CD4-positive, alpha-beta T cell treated with Interleukin-10 for 1 hour (primary cell): ENCODE measurements at places on chromosomes 11 and 22.

DNA sequence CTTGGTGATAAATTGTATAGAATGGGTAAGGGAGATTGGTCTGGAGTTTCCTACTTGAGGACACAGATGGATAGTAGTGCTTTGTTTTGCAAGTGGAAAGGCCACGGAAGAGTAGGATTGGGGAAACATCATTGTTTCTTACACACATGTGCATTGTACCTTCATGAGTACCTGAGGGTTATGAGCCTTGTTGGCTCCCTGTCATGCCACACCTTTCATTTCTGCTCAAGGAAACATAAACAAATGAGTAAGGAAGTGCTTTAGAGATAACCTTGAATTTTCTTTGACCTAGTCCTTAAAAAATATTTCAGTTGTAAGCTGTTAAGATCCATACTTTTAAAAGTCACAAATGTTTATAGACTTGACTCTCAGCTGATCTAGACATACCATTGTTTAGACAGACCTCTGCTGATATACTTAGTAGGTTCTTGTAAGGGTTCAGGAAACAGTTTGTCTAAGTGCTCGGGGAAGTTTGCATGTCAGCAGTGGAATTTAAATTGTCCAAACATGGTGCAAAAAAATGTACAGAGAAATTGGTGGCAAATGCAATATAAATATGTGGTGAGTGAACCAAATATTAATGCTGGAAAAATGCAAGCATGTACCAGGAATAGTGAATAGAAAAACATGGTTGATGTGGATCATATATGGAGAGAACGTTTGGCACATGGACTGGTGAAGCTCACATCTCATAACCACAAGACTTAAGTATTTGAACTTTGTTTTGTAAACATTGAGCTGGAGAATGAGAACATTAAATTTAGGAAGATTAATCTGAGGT is 40.9 kb downstream of the GAS2 start:
- DNase-seq, result no peak

DNA sequence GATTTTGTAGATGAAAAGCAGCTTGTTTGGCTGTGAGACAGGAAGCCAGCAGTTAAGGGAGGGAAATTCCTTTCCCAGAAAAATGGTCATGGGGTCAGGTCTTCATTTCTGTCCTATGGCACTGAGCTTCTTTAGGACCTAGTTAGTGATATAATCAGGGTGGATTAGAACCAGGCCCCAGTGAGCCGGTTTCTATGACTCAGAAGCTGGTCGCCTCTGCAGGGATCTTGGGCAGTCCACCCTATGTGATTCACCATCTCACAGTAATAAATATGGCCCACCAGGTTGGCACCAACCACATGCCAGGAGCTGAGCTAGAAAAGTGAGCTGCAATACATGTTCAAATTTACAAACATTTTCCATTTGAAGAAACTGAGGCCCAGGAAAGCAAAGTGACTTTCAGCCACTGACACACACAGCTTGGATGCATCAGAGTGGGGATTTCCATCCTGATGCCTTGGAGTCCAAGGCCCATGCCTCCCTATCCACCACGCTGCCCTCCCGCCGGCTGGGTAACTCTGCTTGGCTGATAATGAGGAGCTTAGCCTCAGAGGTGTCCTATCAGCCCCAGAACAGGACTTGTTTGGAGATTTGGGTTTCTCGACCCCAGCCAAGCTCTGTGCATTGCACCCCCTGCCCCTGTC is 42.0 kb downstream of the CD82 start:
- DNase-seq, result no peak

GRCh38 chr11:99307510-99308088 is 286.9 kb downstream of the CNTN5 start:
- DNase-seq, result no peak

- DNase-seq, result no peak
Observed at GRCh38 chr11:70500076-70500847, 101.9 kb downstream of the CTTN start.

GRCh38 chr11:120130991-120131760 is 6.7 kb downstream of the TRIM29 start:
- DNase-seq, result no peak

GRCh38 chr22:30425616-30426387 is at the start of gene MTFP1:
MTFP1 (plus strand) TSS chr22:30425768; CDS start chr22:30425880, 112 bp downstream.
- DNase-seq, result peak; percentile 59

DNA sequence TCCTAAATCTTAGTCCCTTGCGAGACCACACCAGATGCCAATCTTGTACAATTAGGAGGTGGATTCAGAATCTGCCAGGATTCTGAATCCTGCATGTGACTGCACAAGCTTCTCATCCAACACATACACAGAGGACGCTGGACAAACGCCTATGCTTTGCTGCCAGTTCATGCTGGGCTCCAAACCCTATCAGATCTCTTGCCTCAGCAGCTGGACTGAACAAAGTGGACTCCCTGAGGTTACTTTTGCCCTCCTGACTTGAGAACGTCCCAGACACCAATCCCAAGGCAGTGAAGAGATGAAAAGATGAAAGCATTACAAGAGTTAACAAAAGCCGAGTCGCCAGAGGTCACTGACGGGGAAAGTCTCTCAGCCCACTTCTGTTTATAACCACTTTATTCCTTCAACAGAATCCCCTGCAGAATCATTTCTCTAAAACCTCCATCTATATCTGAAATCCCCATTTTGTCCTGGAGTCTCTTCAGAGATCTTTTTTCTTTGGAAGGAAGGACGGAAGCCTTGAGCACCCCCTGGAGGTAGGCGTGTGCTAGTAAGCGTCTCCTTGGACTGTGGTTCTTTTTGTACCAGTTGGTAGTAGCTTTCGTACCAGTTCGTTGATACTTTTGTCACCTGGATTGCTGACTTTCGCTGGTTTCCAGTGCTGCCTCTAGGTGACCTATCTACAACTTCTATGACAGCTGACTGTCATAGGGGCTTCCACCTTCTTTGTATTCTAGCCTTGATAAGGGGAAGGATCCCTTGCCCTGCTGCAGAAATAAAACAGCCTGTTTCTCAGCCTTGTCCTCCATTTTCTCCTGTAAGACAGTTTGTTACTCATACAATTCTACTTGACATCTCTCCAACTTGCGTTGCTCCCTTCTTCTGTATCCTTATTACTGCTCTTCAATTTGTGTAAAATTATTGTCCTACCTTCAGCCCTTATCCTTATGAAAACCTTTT is 26.1 kb upstream of the EED start:
- DNase-seq, result peak; percentile 68

- DNase-seq, result no peak
Observed at GRCh38 chr11:95766701-95767100, 22.9 kb downstream of the FAM76B start.

DNA sequence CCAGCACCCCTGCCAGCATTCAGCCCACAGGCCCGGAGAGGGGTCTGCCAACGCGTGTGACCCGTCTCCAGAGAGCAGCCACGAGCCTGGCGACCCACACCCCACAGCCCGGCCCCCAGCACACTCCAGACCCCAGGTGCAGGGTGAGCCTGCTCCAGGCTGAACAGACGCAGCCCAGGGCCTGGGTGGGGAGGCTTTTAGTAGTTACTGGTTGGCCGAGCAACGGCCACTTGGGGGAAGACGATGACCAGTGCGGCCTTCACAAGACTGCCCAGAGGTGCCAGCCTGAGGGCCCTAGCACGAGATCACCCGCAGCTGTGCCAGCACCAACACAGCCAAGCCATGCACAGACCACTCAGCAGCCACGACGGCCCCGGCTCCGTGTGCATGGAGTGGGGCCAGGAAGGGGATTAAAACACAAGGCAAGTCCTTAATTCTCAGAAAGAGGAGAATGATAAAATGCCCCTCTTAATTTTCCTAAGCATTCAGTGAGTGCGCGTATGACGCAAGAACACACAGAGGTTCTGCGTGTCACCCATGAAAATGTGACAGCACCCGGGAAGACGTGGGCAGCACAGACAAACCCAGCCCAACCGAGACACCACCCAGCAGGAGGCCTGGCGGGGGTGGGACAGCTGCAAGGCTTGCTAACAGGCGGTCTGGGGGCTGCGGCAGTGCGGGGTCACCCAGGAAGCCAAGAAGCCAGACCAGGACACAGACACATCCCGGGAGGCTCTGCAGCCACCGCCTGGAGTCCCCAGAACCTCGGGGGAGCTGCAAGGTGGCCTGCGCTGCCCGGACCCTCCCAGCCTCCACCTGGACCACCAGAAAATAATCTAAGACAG is 47.6 kb downstream of the BRD1 start:
- DNase-seq, result no peak

GRCh38 chr22:29343313-29343805 is 27.9 kb upstream of the RASL10A start:
- DNase-seq, result no peak

DNA sequence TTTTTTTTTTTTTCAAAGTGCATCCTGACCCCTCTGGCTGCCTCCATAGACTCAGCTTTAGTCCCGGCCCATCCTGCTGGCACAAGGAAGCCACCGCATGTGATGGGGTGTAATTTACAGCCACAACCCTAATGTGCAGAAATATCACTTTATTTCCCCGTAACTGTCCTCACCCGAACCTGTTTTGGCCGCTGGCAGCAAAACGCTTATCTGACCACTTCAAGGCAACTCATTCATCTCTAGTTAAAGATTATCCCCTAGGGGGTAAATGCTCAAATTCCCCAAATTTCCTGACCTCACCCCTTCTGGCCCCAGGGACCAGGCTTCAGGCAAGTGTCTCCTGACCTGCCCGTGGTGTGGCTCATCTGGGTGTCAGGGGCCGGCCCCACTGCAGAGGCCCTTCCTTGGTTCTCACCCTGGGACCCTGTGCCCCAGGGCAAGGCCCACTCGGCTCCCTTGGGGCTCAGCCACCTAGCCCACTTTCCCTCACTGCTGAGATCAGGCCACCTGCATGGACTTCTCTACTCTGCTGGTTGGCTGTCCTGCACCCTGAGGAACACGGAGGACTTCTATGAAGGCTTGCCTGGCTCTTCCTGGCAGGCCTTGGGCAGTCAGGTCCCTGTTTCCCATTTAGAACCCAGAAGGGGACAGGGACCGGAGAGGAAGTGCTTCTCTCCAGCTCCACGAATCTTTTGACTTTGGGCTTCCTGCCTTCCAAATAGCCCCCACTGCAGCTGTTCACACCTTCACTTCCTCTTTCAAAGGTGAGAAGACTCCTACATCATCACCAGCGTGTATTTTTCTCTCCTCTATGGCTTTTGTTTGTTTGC is 53.3 kb downstream of the WNT11 start:
- DNase-seq, result peak; percentile 33

- no peak for DNase-seq
Observed at GRCh38 chr11:26490546-26490945, 81.5 kb downstream of the MUC15 start.

DNA sequence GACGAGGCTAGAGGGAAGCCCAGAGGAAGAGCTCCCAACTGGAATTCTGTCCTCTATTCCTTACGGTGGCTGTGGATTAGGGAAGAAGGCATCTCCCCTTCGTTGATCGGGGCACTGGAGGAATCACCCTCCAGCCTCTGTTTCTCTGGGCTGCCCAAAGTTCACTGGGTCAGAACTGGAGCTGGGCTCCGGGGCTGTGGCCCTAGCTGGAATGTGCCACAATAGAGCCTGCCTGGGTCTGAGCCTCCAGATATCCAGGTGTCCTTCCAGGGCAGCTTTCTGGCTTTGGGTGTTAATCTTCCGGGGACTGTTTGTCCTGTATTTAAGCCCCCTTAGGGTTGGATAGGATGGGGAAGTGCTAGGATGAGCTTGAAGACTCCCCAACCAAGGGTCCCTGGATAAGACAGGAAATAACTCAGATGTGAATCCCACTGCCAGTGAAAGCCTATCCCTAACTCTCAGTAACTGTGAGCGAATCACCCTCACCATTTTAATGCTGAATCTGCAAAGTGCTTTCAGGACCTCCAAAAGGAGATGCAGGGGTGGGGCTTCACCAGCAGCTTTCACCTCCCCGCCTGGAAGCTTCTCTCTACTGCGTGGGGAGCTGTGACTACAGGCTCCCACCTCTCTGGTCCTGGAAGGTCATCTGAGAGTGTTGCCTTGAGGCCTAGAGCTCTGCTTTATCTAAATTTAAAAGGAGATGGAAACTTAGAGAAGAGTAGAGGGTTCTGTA is 9.5 kb downstream of the YPEL4 start:
- DNase-seq, result no peak

DNA sequence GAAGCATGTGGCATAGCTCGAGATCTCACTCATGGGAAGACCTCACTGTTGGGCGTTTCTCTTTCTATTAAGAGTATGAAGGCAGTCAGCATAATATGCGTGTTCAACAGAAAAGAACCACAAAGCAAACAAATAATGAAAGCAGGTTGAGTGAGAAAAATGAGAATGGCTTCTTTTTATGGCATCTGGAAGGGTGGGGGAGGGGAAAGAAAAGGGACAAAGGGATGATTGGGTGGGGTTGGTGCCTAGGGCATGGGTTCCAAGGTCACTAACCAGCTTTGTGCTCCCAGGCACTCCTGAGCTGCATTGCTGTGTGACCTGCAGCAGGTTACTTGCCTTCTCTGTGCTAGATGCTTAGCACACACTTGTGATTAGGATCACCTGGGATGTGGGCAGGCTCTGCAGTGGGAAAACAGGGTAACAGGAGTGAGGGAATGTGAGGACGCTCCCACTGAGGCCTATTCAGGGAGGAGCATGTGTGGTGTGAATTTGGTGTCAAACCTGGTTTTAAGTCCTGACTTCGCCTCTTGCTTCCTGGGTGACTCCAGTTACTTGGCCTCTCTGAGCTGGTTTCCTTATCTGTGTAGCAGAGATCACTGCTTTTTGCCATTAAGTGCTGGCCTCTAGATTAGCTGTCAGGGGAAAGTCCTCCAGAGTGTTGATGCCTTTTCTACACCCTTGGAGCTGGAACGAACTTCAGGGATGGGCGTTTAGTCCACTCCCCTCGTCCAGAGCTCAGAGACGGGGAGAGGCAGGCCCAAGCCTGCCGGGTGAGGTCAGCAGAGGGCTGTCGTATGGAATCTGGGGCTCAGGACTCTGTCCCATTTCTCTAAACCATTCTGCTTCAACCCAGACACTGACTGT is 74.8 kb downstream of the KIAA1671 start:
- DNase-seq, result no peak

- no peak for DNase-seq
Observed at GRCh38 chr11:134638796-134639430, 226.9 kb upstream of the B3GAT1 start.

DNA sequence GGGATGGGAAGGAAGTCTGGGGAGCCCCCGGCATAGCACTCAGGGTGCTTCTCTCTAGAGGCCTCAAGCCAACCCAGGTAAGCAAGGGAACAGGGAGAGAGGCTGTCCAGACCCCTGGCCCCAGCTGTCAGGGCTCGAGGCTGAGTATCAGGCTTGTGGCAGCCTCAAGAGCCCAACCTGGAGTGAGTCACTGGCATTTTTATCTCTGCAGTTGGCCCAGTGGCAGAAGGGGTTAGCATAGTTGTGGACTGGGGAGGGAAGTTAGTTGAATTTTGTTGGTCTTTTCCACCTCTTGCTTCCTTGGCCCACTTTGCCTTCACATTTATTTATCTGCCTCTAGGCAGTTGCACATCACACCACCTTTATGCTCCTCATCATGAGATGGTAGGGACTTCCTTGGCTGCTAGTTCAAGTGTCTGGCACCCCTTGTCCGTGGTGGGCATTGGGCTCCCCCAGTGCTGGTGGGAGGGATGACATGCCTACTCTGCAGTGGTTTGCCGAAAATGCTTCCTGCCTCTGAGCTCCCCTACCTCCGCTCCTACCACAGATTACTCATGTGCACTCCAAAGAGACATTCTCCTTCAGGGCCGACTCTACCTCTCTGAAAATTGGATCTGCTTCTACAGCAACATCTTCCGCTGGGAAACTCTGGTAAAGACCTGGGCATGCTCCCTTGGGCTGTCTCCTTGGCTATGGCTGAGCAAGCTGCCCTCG is 60.1 kb downstream of the SCN3B start:
- no peak for DNase-seq

GRCh38 chr11:112881461-112881860 is 79.8 kb upstream of the NCAM1 start:
- no peak for DNase-seq

- DNase-seq, result no peak
Observed at GRCh38 chr11:63610604-63611394, 3.4 kb downstream of the PLAAT3 start.

- no peak for DNase-seq
Observed at GRCh38 chr22:22467112-22467511, 41.4 kb downstream of the ZNF280B start.
